NK-92 treated with Interleukin-12 subunit alpha and Interleukin-12 subunit beta, amount 100 ng/mL, for 24 hours (cell line): ENCODE measurements at places on chromosomes 6 and 20.

- no peak for DNase-seq
Observed at GRCh38 chr6:41577356-41578216, 31.4 kb downstream of the FOXP4 start.

DNA sequence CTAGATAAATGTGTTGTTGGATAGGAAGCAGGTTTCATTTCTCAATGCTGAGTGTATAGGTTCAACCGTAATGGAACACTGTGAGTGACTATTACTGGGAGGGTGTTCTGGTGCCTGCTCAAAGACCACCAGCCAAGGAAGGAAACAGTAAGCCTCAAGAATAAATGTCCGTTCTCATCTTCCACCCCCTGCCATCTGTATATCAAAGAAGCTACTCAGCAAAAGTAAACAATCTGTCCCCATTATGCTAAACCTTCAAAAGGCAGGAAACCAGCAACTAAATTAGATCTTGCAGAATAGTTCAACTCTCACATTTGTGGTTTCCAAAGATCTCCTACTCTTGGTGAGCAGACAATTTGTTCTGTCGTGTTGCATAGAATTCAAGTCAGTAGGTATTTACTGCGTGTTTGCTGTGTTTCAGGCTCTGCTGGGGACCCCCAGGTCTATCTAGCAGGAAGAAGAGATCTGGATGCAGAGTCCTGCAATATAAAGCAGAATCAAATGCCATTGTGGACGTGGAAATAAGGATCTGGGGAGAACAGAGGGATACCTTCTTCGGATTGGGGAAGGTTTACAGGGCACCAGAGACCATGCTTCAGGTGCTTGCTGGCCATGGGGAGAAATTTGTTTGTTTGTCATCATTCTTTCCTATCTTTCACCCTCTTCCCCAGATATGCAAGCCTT, 87.3 kb downstream of the SCML4 start:
- DNase-seq = no peak

- DNase-seq = no peak
Observed at GRCh38 chr6:106556368-106556960, 72.8 kb downstream of the RTN4IP1 start.

DNA sequence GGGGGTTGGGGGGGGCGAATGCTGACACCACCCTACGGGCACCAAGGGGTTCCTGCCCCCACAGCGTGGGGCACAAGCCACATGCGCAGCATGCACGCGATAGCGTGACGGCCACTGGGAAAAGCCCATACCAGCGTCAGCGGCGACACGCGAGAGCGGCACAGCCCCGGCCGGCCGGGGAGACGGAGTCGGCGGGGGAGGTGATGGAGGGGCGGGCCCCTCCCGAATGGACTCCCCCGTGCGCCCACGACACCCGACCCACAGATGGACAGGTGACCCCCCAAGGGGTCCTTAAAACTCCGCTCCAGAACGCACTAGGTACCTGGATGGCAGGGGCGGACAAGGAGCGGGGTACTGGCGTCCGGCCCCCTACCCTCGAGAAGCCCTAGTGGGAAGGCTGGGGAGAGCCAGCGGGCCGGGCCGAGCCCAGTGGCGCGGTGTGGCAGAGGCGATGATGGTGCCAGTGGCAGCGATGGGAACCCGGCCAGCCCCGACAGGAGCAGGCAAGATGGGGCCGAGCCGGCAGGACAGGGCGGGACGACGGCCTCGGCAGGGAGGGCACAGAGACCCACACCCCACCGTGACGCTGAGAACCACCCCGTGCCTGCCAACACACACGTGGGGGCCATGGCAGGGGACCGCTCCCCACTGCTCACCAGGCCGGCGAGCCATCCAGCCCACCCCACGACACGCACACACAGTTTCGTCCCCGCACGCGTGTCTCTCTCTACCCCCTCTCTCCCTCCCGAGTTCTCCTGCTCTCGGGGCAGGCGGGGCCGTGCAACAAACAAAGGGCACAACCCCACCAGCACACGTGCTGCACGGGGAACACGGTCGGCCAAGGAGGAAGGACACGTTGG, 1959.8 kb upstream of the DEFB115 start:
- no peak for DNase-seq

GRCh38 chr20:34583544-34583943, 25.0 kb downstream of the MAP1LC3A start:
- DNase-seq = no peak

- DNase-seq = no peak
Observed at GRCh38 chr6:108277831-108278230, 17.0 kb upstream of the SNX3 start.

DNA sequence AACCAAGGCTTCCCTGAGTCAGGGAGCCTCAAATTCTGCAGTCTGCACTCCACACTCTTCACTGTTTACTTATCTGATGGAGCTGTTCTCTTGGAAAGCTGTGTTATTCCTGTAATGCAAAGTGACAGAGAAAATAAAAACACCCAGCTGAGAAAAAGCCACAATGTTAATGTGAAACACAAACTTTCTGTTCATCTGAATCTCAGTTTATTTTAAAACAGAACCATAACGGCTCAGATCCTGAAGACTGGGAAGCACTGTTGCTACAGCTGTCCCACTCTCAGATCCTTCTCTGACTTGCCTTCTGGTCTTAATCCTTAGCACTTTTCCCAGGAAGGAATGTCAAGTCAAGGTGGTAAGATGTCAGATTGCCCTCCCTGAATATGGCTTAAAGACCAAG, 736.6 kb downstream of the DHX35 start:
- DNase-seq = no peak

DNA sequence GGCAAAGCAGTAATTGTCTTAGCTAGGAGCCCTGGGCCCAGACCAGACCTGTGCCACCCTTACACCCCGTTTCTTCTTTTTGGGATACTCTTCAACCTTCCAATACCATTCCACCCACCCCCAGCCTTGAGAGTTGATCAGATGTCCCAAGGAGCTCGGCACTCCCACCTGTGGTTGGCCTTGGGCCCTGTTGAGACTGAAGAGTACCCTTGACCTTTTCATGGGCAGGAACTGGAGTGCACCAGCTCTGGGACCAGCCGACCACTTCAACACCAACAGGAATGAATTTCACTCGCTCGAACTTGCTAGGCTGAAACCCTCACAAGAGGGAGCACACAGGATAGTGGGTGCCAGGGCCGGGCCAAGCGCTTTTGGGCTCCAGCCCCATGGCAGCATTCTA, 273.6 kb downstream of the PHACTR1 start:
- no peak for DNase-seq

GRCh38 chr20:39676241-39676640, 714.1 kb downstream of the DHX35 start:
- DNase-seq = no peak

GRCh38 chr6:169620171-169621130, 81.4 kb downstream of the WDR27 start:
- DNase-seq = no peak

GRCh38 chr20:57808264-57809070, 98.7 kb upstream of the PMEPA1 start:
- DNase-seq = no peak

DNA sequence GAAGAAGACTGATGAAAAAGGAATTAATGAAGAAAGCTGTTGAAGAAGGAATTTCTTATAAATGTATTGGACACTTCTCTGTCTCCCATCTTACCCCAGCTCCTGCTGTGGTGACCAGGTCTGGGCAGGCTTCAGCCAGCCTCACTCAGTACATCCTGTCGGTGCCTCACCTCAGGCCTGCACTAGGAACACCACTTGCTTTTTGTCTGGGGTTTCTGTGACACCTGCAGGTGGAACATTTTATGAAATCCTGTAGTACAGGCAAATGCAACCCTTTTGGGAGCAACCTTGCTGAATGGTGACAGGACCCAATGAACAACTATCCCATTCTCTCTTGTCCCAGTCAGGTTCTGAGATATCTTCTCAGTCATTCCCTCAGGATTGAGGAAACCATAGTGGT, 129.7 kb downstream of the PRDM13 start:
- peak; percentile 6 for DNase-seq

DNA sequence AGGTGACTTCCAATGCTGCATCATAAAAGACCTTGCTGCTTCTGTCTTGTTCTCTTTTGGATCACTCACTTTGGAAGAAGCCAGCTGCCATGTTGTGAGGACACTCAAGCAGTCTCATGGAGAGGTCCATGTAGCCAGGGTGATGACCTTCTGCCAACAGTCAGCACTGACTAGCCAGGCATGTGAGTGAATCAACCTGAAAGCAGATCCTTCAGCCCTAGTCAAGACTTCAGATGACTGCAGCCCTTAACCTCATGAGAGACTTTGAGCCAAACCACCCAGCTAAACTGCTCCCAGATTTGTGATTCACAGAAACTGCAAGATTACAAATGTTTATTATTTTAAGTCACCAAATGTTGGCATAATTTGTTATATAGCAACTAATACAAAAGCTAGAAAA, 86.0 kb upstream of the IYD start:
- no peak for DNase-seq

GRCh38 chr20:25160897-25161296, 34.6 kb upstream of the ENTPD6 start:
- DNase-seq = no peak

DNA sequence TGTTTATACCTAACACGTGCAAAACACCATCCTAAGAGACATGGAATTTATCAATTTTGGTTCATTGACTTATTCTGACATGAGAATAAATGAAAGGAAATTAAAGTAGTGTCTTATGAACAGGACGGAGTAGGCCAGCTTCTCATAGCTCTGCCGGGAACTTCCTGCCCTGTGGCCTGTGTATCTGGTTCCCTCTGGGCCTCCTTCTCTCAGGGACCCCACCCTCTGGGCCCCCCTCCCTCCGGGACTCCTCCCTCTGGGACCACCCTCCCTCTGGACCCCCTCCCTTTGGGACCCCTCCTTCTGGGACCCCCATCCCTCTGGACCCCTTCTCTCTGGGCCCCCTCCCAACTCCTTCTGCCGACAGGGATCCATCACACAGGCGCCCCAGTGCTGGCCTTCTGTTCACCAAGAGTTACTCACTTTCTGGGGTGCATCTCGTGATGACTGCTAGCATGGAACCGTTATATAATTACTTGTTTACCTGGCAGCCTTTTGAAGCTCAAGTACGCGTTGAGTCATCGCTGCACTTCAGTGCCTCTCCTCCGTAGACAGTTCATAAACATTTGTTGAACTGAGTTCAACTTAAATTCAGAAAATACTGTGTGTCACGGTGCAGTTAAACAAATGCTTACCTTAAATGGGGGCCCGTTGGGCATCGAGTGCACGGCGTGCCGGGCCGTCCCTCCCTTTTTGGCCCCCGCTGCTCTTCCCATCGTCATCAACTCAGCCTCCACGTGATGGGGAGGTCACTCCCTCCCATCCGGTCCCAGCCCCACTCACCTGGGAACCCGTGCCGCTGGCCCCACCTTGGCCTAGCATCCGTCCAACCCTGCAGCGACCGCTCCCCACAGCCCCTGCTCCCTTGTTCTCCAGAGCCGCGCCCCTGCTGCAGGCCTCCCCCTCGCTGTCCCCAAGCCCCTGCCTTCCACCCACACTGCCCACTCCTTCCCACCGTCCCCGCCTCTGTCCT, 8.1 kb downstream of the CCR6 start:
- DNase-seq = no peak

DNA sequence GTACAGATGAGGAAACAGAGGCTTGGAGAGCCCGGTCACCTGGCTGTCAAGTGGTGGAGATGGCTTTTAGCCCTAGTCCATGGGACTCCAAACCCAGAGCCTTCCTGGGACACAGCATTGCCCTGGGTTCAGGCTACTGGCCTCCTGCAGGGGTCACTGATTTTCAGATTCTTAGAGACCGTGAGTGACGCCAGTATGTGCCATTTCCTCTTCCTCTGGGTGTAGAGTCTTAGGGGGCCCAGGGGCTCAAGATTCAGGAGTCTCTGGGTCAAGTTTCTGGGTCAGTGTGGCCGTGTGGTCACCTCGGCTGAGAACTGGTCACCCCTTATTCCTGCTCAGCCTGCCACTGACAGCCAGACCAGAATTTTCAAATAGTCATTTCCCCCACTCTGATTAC, 574 bp downstream of the ARHGAP40 start:
- DNase-seq = no peak

DNA sequence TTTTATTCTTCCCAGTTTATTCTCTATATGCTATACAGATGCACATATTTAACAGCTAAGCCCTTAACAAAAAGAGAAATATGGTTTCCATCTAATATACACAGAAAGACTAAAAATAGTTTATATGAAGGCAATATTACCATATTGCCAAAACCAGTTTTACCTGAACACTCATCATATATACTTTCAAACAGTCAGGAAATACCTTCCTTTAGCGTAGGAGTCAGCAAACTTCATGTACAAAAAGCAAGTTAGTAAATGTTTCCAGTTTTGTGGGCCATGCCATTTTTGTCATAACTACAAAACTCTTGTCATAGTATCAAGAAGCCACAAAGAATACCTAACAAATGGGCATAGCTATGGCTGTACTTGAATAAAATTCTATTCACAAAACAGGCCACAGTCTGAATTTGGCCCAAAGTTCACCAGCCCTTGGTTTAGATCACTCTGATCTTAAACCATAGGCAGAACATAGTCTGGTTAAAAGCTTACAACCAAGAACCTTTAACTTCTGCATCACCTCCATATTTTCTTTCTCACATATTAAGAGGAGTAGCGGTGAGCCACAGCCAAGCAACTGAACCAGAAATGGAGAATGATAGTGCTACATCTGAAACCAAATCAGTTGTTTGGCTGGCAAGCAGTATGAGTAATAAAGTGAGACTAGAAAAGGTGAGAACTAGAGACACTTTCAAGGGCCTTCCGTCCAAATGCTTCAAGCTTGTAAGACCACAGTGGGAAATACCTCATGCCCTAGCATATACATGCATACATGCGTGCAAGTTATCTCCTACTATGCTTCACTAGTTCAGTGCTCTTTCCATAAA, 116.6 kb downstream of the PTPRK start:
- no peak for DNase-seq

GRCh38 chr6:4113649-4114048, 21.7 kb downstream of the ECI2 start:
- DNase-seq = no peak

DNA sequence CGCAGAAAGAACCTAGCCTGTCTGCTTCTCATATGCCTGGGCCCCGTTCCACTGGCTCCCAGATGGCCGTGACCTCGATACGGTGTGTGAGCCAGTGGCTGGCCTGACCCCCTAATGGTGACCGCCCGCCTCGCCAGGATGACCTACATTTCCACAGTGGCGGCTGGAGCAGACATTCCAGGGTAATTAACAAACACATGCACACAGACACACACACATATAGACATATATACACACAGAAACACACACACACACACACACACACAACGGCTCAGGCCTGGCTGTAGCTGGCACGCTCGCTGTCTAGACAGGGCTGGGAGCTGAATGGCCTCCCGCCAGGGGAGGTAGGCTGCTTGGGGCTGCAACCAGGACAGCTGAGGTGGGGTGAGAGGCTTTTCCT, 227.1 kb downstream of the ANKRD60 start:
- no peak for DNase-seq

GRCh38 chr6:145071836-145072235, 663.5 kb downstream of the EPM2A start:
- no peak for DNase-seq

- no peak for DNase-seq
Observed at GRCh38 chr20:54633374-54634355, 158.3 kb downstream of the DOK5 start.

DNA sequence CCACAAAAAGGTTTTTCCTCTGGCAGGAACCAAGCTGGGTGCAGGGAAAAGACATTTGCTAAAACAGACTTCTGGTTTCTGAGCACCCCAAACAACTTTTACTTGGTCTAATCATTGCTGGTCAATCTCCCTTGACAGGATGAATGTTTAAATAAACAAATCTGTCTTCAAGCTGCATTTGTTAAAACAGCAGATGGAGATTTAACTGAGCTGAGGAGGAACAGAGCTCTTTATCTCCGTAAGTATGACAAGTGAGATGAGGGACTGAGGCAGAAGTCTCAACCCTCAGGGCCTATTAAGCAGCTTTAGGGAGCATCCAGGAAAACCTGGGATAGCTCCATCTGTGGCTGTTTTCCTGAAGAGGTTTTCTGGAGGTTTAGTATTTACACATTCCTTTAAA, 40.6 kb downstream of the NINL start:
- DNase-seq = no peak
